Stimulated activated CD4-positive, alpha-beta T cell treated with anti-CD3 and anti-CD28 coated beads, Interleukin-2, amount 100 ng/mL, for 24 hours (primary cell): ENCODE measurements at places on chromosomes 3 and 15.
A peak's percentile ranks its signal among the peaks of the same experiment; 100 is the strongest.

GRCh38 chr3:101312545-101312944 lies 7.8 kb downstream of the IMPG2 start:
- DNase-seq, result no peak

DNA sequence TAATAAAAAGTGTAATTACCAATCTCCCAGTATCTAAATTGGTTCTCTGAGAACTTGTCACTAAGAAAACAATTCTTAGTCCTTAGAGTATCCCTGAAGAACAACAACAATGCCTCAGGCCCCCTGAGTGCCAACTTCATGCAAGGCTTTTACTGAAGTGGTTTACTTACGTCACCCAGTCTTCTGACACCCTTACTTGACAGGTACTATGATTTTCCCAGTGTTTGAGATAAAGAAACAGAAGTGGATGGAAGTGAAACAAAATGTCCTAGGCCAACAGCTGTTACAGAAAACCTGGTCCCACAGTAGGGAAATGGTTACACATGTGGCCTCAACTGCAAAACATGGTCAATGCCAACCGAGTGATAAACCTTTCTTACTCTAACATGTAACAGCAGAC lies 331.1 kb downstream of the FOXP1 start:
- no peak for DNase-seq

- peak; percentile 39 for DNase-seq
These were observed 29.0 kb downstream of the ANP32A start for GRCh38 chr15:68791431-68792283.

GRCh38 chr3:132555306-132556035 lies 41.6 kb upstream of the ACKR4 start:
- DNase-seq, result no peak

DNA sequence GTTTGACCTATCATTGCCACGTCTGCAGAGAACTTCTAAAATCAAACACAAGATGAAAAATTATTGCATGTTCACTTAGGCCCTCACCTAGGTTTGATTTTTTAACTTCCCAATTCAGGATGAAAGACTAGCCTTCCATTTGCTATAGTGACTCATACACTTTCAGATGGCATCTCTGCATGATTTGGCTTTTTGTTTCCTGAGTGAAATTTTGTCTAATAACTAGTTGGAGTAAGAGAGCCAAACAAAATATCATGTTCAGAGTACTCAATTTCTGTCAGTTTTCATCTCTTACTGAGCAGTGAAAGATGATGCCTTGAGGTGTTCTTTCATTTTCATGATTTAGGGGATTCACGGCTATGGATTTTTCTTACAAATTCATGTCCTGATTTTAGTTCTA lies 122.9 kb downstream of the NSUN3 start:
- no peak for DNase-seq

- no peak for DNase-seq
These were observed 6.0 kb downstream of the MECOM start for GRCh38 chr3:169657351-169658124.

DNA sequence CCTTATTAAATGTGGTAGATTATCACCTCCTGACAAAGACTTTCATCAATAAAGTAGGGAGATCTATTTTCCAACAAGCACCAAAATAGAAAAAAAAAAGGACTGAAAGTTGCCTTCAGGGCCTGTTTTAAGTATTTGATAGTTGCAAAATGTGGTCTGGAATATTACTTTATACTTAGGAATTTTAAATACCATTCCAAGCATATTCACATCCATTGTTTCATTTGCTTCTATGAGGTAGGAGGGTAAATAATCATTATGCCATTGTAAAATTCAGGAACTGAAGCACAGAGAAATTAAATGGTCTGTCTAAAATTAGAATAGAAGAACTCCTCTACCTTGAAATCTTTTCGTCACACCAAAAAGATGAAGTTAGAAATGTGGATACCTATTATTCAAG lies 110.0 kb downstream of the TMCC1 start:
- DNase-seq, result no peak

DNA sequence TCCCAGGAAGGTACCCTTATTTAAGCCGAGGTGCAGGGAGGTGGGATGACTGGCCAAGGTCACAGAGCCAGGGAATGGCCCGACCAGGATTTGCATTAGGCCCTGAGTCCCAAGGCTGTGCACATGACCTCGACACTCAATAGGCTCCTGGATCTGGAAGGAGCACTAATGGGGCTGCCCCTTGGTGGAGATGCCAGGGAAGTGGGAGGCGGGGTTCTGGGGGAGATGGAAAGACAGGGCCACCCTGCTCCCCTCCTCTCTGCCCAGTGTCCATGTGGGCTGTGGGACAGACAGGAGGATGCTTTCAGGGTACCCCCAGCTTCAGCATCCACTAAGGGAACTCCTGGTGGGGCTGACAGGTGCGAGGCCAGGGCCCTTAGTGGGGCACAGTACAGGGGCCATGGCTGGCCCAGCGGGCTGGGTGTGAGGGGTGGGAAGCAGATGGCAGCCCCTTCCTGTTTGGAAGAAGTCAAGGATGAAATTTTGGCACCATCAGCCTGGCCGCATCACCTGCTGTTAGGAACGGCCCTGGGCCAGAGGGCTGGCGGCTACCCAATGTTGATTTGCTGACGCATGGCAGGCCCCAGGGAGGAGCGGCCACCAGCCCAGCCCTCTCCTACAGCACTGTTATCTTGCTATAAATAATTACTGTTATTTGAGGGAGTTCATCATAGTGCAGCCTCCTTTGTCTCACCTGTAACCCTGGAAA lies 37.3 kb downstream of the ATP2B2 start:
- DNase-seq, result no peak

DNA sequence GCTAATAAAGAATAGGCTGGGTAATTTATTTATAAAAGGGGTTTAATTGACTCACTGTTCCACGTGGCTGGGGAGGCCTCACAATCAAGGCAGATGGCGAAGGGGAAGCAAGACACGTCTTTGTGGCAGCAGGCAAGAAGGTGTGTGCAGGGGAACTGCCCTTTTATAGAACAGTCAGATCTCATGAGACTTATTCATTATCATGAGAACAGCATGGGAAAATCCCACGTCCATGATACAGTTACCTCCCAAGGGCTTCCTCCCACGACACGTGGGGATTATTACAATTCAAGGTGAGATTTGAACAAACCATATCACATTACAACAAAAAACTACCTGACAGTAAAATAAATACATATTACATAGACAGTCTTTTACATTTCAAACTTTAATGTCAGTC lies 414.9 kb downstream of the NAALADL2 start:
- no peak for DNase-seq

DNA sequence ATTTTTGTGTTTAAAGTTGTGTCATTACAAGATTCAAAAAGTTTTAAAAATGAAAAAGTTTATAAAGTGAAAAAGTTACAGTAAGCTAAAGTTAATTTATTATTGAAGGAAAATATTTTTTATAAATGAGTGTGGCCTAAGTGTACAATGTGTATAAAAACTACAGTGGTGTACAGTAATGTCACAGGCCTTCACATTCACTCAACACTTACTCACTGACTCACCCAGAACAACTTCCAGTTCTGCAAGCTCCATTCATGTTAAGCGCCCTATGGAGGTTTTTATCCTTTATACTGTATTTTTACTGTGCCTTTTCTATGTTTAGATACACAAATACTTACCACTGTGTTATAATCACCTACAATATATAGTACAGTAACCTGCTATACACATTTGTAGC lies 76.3 kb downstream of the DTWD1 start:
- DNase-seq, result no peak

- DNase-seq, result peak; percentile 54
These were observed 2.8 kb downstream of the ABHD2 start for GRCh38 chr15:89090791-89091626.

DNA sequence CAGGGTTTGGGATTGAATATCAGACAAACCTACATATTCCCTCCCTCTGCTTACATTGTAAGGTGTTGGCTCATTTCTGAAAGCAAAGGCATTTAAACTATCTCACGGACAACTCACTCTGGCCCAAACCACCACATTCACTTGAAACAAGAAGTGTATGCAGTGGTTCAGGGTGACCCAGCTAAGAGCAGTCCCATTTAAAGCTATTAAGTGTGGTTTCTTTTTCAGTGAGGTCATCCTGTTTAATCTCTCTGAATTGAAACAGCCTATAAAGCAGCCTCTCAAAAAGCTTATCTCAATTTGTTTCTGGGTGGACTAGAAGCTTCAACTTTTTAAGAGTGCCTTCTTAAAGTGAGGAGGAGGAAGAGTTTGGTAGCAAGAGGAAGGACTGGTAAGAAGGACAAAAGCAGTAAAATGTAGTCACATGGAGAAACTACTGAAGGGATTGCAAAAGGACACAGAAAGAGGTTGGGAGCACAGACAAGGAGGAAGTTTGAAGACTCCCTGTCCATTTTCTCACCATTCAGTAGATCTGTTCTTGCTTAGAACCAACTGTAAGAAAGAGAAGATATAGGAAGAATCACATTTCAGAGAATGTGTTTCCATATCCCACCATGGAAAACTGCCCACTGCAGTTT lies 151.6 kb downstream of the TMCO5A start:
- DNase-seq, result no peak

- DNase-seq, result no peak
These were observed 503.9 kb upstream of the NR2F2 start for GRCh38 chr15:95826412-95827195.

- no peak for DNase-seq
These were observed 40.4 kb upstream of the SKOR1 start for GRCh38 chr15:67784856-67785430.

DNA sequence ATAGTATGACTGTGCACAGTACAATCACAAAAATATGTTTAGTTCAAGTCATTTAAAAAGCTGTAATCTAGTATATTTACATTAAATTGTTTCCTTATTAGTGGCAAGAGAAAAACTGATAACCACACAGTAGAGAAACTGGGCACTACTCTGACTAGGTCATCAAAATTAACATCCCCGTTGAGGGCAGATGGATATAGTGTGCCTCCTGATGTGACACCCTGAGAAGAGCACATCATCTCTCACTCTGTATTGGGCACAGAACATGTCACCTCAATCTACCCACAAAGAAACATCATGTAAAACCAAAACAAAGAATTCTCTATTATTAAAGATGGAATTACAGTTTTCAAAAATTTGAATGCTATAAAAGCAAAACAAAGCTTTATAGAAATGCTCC lies 221.9 kb upstream of the NANOGP8 start:
- DNase-seq, result no peak

GRCh38 chr3:172106989-172107388 lies 67.6 kb downstream of the FNDC3B start:
- peak; percentile 62 for DNase-seq

GRCh38 chr3:116288485-116288884 lies 156.8 kb downstream of the LSAMP start:
- DNase-seq, result no peak

- DNase-seq, result no peak
These were observed 486.8 kb upstream of the CNTN4 start for GRCh38 chr3:1611824-1612223.

- peak; percentile 42 for DNase-seq
These were observed 469.6 kb upstream of the DPPA4 start for GRCh38 chr3:109806929-109807328.

DNA sequence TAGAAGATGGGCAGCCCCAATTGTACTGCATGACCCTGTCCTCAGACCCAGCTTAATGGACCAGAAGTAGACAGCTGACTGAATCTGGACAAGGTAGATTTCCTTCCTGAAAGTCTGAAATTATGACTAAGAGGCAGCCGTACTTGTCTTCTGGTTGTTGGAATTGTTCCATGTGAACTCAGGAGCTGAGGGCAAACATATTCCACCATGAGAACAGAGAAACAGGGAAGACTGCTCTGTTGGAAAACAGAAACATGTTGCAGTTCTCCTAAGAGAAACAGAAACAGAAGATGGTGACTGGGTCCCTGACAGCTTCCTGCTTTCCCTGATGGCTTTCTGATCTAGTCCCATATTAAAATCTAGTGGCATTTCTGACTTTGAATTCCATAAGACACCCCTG lies 24.1 kb downstream of the POPDC2 start:
- no peak for DNase-seq

DNA sequence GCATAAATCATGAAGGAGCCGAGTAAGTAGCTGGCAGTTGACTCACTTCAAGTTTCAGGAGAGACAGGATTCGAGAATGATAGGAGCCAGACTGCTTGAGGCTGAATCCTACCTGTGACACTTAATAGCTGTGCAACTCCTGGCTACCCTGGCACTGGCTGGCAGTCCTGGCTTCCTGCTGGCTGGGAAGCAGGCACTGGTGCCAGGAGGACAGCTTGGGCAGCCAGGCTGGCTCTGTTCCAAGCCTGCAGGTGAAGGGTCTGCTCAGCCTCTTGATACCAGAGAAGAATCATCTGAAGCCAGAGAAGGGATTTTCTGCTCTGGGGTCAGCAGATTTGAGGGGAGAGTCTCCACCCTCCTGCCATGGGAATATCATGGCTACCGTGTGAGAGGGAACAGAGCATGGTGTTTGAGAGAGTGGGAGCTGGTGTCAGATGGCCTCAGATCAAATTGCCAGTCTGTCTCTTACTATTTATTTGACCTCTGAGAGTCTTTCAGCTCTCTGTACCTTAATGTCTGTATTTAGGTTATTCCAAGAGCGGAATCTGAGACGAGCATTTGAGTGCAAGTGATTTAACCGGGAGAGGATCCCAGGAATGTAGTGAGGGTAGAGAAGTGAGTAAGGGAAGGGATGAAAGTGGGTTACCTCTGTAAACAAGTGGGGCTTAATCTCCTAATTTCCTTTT lies 4.4 kb upstream of the XIRP1 start:
- DNase-seq, result no peak

DNA sequence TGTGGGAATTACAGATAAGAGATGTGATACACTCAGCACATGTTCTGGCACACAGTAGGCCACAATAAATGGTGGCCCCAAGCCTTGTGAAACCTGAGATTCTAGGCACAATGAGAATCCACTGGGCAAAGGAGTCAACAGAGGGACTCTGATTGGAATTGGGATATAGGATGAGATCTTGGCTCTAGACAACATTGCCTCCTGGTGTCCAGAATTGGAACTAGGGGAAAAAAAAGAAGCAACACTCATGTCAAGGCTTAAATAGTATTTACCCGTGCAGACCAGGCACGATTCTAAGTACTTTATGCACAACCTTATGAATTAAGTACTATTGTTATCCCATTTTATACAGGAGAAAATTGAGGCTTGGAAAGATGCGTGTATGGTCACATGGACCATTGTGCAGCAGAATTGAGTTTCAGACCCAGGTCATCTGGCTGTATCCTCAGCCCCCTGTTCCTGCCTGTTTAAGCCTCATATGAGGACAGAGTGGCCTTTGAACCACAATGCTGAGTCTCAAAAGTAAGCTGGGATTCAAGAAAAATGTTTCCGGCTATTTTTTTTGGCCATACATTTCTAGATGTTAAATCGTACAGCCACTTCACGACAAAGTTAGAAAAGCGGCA lies 124.8 kb downstream of the SV2B start:
- no peak for DNase-seq

DNA sequence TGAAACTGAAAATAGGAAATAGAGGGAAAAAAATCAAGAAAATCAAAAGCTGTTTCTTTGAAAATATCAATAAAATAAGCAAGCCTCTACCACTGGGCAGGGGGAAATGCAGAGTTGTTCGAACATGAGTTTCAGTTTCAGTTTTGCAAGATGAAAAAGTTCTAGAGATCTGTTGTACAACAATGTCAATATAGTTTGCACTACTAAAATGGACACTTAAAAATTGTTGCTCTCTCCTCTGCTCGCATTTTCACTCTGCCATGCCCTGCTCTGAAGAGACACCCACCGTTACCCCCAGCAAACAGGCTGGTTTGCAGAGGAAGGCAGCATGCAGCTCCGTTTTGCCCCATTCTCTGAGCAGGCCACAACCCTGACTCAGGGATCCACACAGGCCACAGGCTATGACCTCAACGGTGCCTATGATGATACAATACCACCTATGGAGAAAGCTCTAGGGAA lies 64.5 kb downstream of the ZNF148 start:
- peak; percentile 46 for DNase-seq
